Cerebellar nuclear complex (tissue), 1 donor: ENCODE measurements at places on chromosomes 3 and 15.

GRCh38 chr15:57651445-57651844 is 55.1 kb upstream of the POLR2M start:
- DNase-seq: no peak

GRCh38 chr15:27486051-27486450 is 515.1 kb downstream of the GABRG3 start:
- DNase-seq: no peak

GRCh38 chr3:65846936-65847335 is 191.8 kb downstream of the MAGI1 start:
- no peak for DNase-seq

DNA sequence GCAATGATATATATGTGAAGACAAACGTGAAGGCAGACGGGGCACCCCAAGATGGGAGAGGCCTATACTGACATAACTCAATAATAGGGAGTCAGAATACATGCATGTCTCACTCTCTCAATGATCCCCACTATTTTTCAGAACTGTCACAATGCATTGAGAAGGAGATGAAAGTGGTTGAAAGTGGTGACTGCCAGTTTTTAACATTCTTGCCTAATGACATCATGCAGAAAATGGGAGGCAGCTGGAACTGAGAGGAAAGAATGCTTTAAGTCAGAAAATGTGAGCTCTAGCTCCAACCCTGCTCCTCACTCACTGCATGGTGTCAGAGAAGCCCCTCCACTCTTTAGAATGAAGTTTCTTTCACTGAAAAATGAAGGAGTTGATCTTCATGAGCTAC is 55.3 kb upstream of the P2RY1 start:
- no peak for DNase-seq

GRCh38 chr3:177318559-177318958 is 121.3 kb upstream of the TBL1XR1 start:
- no peak for DNase-seq

GRCh38 chr3:136645915-136646314 is 106.3 kb downstream of the STAG1 start:
- no peak for DNase-seq

DNA sequence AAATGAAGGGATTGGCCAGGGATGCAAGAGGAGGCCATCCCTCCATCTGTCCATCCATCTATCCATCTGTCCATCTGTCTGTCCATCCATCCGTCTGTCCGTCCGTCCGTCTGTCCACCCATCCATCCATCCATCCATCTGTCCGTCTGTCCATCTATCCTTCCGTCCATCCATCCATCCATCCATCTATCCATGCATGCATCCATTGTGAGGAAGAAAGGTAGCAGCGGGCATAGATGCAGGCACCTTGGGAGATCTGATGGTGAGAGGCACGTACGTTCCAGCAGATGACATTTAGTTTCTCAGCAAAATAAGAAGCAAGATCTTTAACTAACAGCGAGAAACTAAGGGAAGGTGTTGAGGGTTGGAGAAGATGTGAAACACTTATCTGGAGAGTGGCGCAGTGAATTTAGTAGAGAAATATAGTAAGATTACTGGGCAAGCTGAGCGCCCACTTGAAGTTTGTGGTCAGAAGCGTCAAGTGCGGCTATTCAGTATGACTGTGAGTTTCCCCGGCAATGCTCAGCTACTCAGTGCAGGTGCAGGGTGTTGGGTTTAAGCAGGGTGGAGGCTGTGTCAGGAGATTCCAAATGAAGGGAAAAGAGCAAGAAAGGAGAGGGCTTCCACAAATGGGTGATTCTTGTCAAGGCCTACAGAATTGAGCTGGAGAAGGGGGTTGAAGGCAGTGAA is 22.4 kb upstream of the SRP14 start:
- no peak for DNase-seq

- no peak for DNase-seq
These were observed at the start of gene COL8A1 for GRCh38 chr3:99638167-99638948. Gene COL8A1, plus strand, starts transcription at chr3:99638594. Its CDS starts 152,089 bp downstream, at chr3:99790683.

GRCh38 chr3:73502609-73503583 is 121.8 kb downstream of the PDZRN3 start:
- no peak for DNase-seq

DNA sequence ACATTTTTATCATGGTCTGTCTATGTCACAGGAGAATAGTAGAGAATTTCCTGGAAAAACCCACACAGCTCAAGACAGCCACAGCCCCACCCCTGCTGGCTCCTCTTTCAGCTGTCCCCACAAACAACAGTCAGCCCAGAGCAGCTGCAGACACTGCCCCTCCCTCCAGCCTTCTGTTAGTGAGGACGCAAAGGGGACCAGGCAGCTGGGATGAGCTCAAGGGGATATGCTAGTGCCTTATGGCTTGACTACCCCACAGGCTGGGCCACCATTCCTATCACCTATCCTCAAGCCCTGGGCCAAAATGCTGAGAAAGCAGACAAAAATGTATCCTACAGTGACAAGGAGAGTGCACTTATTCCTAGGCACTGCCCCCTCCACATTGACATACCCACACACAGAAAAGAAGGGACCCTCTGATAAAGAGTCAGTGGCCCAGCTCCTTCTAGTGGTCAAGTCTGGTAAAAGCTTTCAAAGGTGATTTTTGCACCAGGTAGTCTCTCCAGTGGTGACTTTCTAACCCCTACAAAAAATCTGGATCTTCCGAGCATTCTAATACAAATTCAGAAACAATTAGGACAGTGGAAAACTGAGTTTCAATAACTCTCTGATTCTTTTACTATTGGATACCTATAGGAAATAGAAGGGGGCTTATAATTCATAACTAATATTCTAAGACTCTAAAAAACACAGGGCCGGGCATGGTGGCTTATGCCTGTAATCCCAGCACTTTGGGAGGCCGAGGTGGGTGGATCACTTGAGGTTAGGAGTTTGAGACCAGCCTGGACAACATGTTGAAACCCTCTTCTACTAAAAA is 3.0 kb upstream of the MAP1A start:
- DNase-seq: no peak

- no peak for DNase-seq
These were observed 35.4 kb downstream of the CP start for GRCh38 chr3:149186219-149186618.

DNA sequence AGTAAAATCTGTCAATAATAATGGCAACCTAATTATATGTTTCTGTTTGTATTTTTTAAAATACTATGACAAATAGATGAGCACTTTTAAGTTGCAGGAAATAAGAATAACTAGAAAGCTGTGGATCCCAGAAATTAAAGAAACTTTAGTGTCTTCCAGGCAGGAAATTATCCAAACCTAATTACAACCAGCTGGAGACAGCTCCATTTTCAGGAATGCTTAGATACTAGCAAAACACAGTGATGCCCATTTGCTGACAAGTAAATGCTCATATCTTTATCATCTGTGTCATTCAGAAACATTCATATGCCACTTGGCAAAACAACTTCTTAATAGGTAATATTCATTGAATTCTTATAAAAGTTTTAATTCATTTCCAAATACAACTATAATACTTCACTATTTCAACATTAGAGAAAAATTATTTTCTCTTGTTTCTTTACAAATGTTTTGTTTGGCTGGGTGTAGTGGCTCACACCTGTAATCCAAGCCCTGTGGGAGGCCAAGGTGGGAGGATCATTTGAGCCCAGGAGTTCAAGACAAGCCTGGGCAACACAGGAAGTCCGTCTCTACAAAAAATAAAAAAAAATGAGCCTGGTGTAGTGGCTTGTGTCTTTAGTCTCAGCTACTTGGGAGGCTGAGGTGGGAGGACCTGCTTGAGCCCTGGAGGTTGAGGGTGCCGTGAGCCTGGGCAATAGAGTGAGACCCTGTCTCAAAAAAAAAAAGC is 169.1 kb upstream of the TSPAN3 start:
- no peak for DNase-seq

- no peak for DNase-seq
These were observed 2.8 kb upstream of the FILIP1L start for GRCh38 chr3:100117093-100117492.

DNA sequence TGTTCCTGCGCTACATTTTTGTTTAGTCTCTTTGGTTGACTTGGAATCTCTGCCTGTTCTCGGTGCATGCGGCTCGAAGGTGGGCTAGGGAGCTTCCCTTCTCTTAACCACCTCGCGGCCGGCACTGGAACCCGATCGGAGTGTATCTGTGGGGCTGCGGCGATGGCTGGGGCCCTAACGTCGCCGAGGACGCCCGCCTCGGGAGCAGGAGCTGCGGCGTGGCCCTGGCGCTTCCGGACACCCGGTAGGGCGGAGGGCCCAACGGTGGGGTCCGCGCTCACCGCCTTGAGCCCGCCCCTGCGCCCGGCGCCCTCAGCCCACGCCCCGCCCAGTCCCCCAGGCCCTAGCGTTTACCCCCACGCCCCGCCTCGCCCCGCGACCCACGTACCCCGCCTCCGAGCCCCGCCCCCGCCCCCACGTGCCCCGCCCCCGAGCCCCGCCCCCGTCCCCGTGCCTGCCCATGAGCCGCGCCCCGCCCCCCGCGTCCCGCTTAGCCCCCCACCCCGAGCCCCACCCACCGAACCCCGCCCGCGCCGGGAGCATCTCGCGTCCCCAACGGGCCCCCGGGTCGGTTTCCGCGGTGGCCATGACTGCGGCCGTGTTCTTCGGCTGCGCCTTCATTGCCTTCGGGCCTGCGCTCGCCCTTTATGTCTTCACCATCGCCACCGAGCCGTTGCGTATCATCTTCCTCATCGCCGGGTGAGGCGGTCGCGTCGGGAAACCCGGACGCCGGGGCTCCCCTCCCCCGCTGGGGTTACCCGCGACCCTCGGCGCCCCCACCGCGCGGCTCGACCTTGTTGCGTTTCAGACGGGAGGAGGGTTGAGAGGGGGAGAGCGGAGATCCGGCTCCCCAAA is at the start of gene APH1B:
Gene APH1B (plus strand): TSS at position 568 of the 855 bp plus-strand sequence. CDS start 19 bp downstream, at position 587.
- DNase-seq: no peak

DNA sequence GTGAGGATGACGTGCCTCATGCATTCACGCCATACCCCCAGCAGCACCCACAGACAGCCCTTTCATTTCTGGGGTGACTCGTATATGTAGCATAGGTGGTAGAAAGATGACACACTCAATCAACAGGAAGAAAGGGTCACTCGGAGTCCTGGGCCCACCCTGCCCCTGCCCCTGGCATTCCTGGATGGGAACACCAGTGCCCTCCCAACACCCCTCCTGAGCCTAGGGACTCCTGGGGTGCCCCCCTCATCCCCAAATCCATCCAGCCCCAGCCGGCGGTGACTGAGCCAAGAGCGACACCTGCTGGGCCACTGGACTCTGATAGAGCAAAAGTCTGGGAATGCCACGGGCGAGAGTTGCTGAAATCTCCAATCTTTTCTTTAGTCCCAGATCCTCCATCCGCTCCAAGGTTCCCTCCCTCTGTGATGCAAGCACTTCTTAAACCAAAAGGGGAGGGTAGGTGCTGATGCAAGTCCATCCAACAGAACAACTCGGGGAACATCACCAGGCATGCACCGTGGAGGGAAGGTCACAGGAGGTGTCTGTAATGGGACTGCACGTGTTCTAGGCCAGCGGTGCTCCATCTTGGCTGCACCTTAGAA is 31.1 kb downstream of the ACAN start:
- DNase-seq: no peak

DNA sequence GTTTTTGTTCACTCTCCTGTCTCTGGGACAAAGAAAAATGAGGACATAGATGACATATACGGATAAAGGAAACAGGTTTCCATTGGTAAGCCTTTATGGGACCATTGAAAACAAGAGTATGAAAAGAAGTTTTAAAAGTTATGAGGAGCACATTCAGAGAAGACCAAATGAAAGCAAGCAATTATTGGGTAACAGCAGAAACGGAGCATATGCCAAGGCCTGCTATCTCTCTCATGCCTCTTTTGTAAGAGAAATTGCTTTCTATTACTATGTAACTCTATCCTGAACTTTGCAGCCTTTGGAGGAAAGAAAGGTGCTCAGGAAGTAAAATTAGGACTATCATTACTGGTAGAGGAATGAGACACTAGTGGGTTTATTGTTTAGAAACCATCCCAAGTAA is 14.9 kb upstream of the DPH6 start:
- DNase-seq: no peak

DNA sequence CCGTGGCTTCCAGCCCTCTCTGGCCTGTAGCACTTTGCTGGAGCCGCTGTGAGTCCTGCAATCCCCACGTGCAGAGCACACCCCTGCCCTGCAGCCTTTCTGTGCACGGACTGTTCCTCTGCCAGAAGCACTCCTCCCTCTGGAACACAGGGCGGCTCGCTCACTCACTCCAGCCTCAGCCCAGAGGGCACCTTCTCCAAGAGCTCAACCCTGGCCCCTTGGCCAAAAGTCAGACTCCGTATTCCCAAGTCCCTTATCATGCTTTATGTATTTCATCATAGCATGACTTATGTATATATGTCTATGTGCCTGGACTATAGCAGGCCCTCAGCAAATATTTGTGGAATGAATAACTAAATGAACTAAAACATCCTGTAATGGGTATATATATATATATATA is 63.2 kb downstream of the ASB7 start:
- no peak for DNase-seq

- DNase-seq: no peak
These were observed 25.0 kb upstream of the CTSH start for GRCh38 chr15:78969687-78970349.

DNA sequence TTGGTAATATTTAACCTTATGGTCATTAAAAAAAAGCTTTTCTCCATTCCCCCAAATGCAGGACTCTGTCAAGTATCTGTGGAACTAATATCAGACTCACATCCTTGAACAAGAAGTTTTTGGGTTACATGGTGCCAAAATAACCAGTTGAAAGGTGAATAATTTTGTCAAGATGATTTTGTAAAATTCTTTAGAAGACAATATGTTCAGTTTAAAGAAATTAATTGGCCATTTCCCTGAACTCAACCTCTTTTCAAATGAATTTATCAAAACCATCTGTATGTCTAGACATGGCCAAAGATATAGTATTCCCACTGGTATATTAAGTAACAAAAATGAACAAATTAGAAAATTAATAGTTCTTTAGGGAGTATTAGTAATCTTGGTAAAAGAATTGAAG is 280.5 kb downstream of the MBNL1 start:
- no peak for DNase-seq

- no peak for DNase-seq
These were observed 29.7 kb downstream of the EFCAB12 start for GRCh38 chr3:129398803-129399144.

- no peak for DNase-seq
These were observed 181.2 kb downstream of the WNT5A start for GRCh38 chr3:55305696-55306485.

DNA sequence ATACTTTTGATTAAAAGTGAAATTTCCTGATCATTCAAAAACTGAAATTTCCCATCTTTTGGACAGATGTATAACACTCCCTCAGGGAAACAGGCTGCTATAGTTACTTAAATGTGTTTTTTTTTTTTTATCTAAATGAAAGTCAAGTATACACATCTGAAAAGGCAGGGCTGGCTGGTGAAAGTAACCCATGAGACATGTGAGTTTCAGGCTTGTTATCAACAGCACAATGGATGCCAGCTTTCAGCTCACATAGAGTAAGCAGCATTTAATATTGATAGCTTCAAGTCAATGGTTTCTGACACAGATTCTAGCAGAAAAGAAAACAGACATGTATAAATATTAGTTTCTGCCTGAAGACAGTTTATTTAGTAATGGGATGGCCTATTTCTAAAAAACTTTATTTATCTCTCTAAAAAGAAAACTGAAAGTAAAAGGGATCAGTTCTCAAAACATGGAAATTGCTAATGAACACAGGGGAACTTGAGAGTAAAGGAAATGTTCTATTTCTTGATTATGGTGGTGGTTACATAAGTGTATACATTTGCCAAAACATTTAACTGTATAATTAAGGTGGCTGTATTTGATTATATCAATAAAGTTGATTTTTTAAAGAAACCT is 89.7 kb upstream of the CMC1 start:
- no peak for DNase-seq

GRCh38 chr3:39186692-39187151 is 5.7 kb downstream of the XIRP1 start:
- DNase-seq: no peak

- DNase-seq: no peak
These were observed 311.5 kb upstream of the DCBLD2 start for GRCh38 chr3:99212969-99213368.
